ENCODE measurements at places on chromosomes 16 and 17. TPM values are rescaled to one million over a fixed set of nuclear protein-coding genes. Genes with fewer than 3 reads are reported as not detected.

The PPP1R27 gene
- not detected for total RNA-seq

The SHISA6 gene
- 2.8 TPM for total RNA-seq

The CCL8 gene
- total RNA-seq, result not detected

The OR3A2 gene
- total RNA-seq, result 1.0 TPM

The PROCA1 gene
- 1.0 TPM for total RNA-seq

The CMTM1 gene
- total RNA-seq, result not detected

The DGKE gene
- 5.7 TPM for total RNA-seq

The MT1H gene
- total RNA-seq, result 1.2 TPM

The CDH11 gene
- total RNA-seq, result 37.7 TPM

The KRTAP4-3 gene
- total RNA-seq, result 54.0 TPM

The PMFBP1 gene
- 0.17 TPM for total RNA-seq

The RAB37 gene
- not detected for total RNA-seq

The WSCD1 gene
- total RNA-seq, result 3.0 TPM

The CBLN1 gene
- total RNA-seq, result 0.27 TPM

The BICDL2 gene
- total RNA-seq, result 101 TPM

The USP43 gene
- 4.4 TPM for total RNA-seq

The NOS2 gene
- total RNA-seq, result 1.1 TPM

The TMEM100 gene
- 6.5 TPM for total RNA-seq

The EVI2B gene
- total RNA-seq, result 1.2 TPM

The MNT gene
- 28.6 TPM for total RNA-seq

The SCGB1C2 gene
- not detected for total RNA-seq

The PRAC1 gene
- not detected for total RNA-seq
